ENCODE measurements at places on chromosomes 1 and 21.

DNA sequence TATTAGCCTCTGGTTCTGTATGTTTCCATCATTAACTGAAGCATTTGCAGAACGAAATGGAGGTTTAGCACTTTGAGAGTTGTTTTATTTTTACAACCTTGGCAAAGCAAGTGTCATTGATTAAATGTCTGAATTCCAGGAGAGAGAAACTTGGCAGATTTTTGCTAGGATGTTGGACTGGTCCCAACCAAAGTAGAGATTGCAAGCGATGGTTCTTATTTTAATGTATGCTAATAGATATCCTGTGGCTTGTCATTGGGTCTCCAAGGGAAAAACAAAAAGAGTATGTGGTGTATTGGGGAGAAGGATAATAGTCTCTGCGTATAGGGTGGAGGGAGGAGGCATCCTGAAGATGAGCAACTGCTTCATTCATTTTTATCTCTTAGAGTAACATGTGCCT, 457.2 kb upstream of the RUNX1 start:
- no peak for DNase-seq

- DNase-seq, result peak; percentile 34
Measured at GRCh38 chr21:33019885-33020557, 5.7 kb upstream of the OLIG2 start.

DNA sequence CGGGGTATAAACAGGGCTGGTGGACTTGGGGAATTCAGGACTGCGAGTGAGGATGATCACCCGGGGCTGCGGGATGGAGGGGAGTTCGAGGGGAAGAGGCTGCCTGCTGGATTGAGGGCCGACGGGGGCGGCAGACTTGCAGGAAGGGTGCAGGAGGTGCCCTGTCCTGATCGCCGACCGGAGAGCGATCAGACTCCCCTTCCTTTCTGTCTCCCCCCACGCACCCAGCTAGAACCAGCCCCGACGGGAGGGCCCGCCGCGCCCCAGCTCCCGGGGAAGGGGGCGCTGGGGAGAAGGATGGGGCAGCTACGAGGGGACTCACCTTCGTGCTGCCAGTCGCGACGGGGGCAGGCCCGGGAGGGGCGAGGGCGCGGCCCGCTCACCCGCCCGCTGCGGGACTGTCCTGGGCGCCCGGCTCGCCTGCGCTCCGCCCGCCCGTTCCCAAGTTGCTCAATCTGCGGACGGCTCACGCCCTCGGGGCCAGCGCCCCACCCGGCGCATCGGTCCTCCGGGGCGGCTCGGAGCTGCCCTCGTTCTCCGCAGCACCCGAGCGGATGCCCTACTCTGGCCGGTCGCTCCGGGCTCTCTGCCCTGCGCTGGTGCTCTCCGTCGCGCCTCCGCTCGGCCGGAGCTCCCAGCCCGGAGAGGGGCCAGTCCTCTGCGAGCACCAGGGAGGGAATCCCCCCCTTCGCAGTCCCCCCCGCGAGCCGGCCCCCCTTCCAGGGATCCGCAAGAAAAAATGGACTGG, at the start of gene RSPO1:
RSPO1 (minus strand) TSS at position 649 of the 748 bp plus-strand sequence. CDS start 5,231 bp downstream, outside the sequence.
- no peak for DNase-seq

- no peak for DNase-seq
Measured at GRCh38 chr1:175163702-175164101, 28.9 kb downstream of the KIAA0040 start.

DNA sequence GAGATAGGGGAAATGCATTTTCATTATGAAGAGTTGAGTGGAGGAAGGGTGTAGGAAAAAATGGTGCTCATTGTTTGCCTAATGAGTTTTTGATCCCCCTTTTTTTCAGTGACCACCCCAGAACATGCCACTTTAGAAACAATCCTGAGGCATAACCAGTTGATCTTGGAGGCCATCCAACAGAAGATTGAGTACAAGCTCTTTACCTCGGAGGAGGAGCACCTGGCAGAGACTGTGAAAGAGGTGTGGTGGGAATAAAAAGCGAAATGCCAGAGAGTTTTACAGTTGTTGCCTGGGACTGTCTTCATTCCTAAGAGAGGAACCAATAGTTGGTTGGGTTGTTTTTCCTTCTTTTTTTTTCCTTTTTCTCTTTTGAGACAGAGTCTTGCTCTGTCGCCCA, 54.3 kb upstream of the EPHA8 start:
- DNase-seq, result no peak

DNA sequence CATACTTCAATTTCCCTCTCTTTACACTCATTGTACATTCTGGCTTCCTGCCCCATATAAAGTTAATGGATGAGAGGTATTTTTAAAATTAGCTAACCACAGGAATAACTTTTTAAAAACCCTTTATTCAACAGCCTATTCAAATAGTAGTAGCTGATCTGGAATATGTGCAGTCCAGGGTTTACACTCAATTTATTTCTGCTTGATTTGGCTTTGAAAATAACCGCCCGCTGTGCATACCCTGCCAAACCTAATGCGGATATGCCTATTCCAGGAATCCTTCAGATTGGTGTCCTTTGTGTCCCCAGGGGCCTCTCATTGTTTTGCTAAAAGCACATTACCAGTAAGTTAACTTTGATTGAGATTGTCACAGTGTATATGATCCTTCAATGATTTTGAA, 1686.2 kb downstream of the PLA2G4A start:
- DNase-seq, result no peak

- DNase-seq, result no peak
Measured at GRCh38 chr1:8239039-8239305, 78.9 kb upstream of the SLC45A1 start.

DNA sequence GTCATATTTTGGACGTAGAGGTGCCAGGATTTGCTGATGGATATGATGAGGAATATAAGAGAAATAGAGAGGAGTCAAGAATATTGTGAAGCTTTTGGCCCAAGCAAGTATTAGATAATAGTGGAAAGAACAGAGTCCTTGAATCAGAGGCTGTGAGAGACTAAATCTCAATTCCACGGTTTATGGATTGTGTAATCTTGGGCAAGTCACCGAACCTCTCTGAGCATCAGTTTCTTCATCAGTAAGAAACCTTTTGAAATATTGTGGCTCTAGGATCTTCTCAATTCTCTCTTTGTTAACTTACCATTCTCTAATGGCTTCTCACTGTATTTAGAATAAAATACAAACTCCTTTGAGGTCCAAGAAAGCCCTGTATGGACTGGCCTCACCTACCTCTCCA, 77.6 kb downstream of the RPS6KA1 start:
- DNase-seq, result peak; percentile 48

DNA sequence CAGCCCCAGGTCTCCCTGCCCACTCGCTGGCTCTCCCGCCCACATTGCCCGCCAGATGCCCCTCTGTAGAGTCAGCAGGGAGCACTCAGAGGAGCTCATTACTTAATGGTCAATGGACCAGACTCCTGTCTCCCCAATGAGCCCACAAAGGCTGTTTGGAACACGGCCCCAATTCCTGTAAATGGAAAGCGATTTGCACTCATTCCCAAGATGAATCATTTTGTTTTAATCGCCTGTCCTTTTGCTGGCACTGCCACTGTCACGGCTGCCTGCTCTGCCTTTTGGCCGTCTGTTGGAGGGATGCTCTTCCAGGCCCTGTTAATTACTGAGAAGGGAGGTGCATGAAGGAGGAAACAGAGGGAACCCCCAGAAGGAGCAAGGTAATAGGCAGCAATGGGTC, 44.8 kb upstream of the ATP2B4 start:
- DNase-seq, result no peak

GRCh38 chr1:205216588-205216987, 5.1 kb upstream of the DSTYK start:
- DNase-seq, result no peak

GRCh38 chr1:160638926-160639325, 7.9 kb downstream of the SLAMF1 start:
- no peak for DNase-seq

GRCh38 chr1:64601207-64601606, 131.3 kb downstream of the CACHD1 start:
- DNase-seq, result peak; percentile 52

DNA sequence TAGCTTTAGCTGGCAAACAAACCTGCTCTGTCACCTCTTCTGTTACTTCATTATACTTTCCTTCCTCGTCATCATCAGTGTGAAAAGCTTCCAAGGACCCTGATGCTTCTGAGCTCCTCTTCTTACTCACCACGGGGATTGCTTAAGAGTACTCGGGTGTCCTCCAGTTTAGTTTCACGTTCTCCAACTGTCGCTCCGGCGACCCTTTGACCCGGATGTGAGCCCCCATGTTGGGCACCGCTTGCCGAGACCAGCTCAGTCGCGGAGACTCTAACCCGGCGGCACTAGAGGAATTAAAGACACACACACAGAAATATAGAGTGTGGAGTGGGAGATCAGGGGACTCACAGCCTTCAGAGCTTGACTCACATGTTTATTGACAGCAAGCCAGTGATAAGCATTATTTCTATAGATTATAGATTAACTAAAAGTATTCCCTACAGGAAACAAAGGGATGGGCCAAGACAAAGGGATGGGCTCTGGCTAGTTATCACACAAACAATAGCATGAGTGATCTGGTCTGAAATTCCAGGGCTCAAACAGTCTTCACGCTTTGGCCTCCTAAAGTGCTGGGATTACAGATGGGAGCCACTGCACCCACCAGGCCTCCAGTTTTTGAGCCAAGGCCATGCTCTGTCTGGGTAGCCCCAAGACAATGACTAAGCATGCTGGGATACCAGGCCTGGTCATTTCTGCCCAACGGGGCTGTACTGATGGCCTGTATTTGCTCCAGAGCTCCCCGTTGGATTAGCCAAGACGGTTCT, 30.1 kb upstream of the ENO1 start:
- no peak for DNase-seq

DNA sequence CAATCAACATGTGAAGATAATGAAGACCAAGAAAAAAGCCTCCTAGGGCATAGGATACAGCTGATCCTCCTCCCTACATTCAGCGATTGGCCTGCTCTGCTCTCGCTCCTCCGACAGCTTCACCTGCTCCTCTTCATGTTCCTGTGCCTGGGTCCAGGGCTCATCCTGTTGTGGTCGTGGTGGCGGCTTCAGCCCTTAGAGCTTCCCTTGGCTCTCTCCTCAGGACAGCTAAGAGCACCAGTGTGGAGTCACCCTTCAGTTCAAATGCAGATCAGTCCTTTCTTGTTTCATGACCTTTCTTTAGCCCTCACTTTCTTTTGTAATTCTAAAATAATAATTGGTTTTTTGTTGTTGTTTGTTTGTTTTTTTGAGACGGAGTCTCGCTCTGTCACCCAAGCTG, 18.7 kb downstream of the CNN3 start:
- no peak for DNase-seq

DNA sequence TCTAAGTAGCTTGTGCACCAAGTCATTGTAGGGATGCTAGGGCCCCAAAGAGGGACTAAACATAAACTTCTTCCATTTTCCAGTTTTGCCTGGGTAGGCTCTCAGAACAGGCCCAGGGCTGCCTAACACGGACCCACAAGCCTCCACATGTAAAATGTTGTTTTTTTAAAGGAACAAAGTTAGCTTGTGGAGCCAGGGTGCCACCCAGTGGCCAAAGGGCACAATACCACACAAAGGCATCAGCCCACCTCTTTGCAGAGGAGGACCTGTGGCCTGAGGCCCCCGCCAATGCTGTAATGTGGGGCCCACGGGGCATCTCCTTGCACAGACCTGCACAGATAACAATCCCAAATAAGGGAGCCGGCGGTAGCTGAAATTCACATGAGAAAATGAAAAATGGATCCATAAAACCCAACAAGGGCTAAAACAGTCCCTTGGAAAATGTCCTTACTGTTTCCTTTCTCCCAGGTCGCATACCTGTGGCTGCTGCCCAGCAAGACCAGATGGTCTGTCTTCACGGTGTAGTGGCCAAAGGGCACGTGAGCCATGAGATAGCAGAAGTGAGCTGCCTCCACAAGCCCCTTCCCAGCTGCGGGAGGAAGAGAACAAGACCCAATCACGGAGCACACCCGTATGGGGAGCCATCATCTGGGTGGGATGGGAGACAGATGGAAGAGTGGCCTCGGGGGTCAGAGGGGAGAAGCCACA, 23.8 kb downstream of the SEC16B start:
- peak; percentile 76 for DNase-seq

DNA sequence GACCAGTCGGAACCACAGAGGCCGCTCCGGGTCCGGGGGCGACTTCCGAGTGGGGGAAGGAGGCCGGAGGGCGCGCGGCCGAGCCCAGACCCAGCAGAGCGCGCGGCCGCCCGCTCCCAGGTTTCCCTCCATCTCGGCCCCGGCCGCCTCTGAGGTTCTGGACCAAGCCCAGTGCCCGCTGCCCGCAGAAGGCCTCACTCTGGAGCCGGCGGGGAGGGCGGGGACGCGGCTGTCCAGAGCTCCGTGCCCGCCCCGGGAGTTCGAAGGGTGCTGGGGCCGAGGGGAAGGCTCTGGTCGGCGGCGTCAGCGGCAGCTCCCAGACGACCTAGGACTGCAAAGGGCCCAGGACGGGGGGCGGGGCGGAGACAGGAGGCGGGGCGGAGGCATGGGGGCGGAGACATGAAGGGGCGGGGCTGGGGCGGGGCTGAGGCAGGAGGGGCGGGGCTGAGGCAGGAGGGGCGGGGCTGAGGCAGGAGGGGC, 48.0 kb upstream of the SLC19A1 start:
- peak; percentile 74 for DNase-seq

GRCh38 chr1:187121661-187122060, 292.9 kb downstream of the PLA2G4A start:
- no peak for DNase-seq

GRCh38 chr1:36838888-36839287, 195.4 kb downstream of the GRIK3 start:
- DNase-seq, result no peak

- DNase-seq, result no peak
Measured at GRCh38 chr1:14435368-14436023, 163.0 kb upstream of the KAZN start.

DNA sequence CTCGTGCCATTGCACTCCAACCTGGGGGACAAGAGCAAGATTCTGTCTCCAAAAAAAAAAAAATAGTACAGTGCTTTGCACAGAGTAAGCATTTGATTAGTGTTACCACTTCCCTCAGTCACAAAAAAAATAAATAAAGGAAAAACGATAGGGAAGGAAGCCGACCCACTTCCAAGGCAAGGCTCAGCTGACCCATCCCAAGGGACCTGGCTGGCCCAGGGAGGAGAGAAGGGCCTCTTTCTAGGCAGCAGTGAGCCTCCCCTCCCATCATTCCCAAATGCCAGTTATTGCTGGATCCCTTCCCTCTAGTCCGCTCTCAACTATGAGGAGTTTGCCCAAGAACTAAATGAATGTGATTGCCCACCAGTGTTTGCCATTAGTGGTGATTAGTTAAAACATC, 77.8 kb downstream of the TMEM53 start:
- DNase-seq, result no peak

- DNase-seq, result no peak
Measured at GRCh38 chr1:106459418-106459817, 597.1 kb upstream of the PRMT6 start.

GRCh38 chr1:236108027-236108648, 34.2 kb upstream of the GPR137B start:
- DNase-seq, result no peak

DNA sequence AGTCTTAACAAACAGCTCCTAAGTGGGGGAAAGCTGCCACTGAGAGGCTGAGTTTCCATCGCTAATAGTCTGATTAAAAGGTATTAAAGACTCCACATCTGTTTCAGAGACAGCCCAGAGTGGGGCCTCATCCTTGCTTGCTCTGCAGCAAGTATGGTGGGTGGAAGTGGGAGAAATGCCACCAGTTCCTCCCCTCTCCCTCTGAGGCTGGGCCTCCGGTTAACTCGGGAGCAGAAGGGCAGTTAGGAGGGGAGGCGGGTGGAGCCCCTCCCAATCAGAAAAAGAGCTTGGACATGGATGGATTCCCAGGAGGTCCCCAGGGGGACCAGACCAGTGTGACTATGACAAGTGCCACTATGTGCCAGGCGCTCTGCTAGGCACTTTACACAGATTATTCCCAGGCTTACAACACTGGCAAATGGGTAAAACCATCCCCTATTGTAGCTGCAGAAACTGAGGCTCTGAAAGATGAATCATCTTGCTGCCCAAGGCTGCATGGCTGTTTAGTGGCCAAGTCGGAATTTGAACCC, 11.4 kb upstream of the ASCL5 start:
- no peak for DNase-seq

- no peak for DNase-seq
Measured at GRCh38 chr1:58997637-58998036, 213.8 kb upstream of the JUN start.
